ENCODE measurements at places on chromosomes 2 and 18.

GRCh38 chr2:188726626-188727247, 247.4 kb upstream of the COL3A1 start:
- DNase-seq: no peak

DNA sequence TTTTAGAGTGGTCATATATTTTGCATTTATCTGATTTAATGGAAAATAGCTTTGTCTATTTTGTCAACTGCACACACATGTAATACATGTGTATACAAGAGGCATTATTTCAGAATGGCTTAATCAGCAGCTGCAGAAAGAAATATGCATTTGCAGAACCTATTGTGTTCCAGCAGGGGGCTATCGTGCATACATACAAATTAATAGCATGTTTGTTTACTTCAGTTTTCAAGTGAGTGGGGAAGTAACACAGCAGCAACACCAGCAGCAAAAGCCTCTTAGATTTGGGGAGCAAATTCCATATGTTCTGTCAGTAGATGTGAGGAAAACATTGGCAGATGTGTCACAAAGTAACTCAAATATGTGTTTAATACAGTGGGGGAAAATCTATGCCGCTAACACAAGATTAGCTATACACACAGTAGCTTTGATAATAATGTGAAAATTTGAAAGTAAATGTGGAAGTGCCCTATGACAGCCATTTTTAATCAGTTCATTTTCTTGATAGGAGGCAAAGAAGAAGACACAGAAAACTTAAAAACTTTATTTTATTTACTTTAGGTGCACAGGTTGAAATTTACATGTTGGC, 218.1 kb downstream of the WDR7 start:
- DNase-seq: no peak

GRCh38 chr2:158357699-158358098, 98.9 kb downstream of the CCDC148 start:
- no peak for DNase-seq

DNA sequence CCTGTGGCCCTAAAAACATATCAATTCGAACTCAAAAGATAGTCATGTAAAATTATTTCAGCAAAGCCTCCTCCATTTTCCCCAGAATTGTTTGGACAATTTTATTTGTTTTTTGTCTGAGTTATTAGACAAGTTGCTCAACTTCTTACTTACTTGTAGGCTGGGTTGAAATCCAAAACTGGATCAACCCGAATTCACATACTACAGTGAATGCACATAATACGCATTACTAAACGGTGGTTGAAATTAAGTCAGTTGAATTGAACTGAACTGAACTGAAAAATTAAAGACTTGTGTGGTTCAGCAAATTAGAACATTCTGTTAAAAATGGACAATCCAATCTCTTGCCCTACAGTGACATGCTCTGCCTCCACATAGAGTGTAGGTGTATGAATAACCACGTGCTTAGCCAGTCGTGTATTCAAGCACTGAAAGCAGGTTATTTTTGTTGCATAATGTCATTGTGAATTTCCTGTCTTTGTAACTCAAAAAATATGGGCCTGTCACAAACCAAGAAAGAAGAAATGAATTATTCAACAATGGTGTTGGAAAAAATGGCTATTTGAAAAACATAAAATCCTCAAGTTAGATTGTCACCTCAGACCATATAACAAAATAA, 441.0 kb downstream of the TXNL1 start:
- DNase-seq: no peak

DNA sequence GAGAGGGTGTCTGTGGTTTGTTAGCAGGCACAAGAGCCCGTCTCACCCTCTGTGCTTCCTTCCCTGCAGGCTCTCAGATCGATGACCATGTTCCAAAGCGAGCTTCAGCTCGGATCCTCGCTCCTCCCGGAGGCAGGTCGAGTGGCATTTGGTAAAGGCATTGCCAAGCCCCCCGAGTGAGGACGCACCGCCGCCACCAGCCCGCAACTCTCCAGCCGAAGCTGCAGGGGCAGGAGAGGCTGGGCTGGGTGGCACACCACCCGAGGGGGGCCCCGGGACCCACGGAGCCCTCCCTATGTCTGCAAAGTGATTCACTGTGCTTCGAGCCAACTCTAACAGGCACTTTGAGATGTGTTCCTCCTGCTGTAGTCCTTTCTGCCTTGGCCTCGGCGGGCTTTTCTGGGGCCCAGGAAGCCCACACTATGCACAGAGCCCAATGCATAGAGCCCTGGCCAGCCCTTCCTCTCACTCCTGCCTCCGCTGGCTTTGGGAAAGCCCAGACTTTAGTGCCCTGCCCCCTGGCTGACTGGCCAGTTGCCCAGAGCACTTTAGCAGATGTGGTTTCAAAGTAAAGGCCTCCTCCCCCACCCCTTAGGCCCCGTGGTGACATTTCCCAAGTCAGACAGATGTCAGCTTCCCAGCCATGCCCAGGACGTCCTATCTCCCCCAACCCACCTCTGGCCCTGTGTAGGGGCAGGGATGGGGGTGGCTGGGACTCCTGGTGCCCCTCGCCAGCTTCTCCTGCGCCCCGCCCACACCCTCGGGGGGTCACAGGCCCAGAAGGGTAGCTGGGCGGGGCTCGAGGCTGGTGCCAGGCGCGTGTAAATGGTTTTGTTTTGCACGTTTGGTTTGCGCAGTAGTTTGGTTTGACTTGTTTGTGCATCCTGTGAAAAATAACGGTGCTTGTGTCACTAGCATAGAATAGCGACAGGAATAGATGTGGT, 23.3 kb upstream of the MAPRE3 start:
- DNase-seq: no peak

DNA sequence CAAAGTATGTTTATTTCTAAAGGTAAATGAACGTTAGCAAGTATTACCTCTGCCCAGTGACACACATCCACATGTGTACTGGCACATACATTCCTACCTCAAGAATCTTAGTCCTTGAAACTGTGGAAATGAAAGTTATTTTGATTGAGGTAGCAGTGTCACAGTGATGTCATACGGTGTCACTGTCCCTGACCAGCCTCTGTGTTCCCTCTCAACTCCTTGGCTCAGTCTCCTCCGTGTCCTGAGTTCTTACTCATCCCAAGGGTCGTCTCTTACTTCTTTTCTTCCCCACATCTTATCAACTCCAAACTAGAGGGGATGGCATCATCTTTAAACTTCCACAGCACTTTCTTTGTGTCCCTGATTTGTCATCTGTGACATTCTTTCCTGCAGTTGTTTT, 3.3 kb downstream of the NCK2 start:
- DNase-seq: no peak

Measured in activated naive CD4-positive, alpha-beta T cell (primary cell).